ENCODE measurements at places on chromosomes 6 and 20. TPM values are rescaled to one million over a fixed set of nuclear protein-coding genes. Genes with fewer than 3 reads are reported as not detected.

DNA sequence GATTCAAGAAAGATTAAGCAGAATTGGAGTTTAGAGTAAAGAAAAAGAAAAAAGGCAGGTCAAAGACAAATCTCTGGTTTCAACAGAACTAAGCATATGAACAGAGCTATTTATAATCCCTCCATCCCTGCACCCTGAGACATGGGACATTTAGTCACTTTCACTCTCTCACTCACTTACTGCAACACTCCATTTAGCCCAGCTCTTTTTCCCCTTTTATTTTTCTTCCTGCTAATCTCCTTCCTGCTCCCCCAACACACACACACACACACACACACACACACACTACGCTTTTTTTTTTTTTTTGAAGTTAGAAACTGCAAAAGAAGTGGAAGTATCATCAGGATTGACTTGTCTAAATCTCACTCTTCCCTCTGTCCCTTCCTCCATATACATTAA is 45.1 kb upstream of the TBC1D7 start:
- no peaks in the 10 kb centered on the region for H3K27me3 ChIP-seq
- no peak overlapping the region for H3K4me3 ChIP-seq
- H3K4me1 ChIP-seq: no peaks in the 10 kb centered on the region
- DNase-seq: no peak
- H3K36me3 ChIP-seq: no peaks in the 10 kb centered on the region
- H3K27ac ChIP-seq: no peak overlapping the region

FOXC1 gene
- 10.6 TPM for total RNA-seq

DNA sequence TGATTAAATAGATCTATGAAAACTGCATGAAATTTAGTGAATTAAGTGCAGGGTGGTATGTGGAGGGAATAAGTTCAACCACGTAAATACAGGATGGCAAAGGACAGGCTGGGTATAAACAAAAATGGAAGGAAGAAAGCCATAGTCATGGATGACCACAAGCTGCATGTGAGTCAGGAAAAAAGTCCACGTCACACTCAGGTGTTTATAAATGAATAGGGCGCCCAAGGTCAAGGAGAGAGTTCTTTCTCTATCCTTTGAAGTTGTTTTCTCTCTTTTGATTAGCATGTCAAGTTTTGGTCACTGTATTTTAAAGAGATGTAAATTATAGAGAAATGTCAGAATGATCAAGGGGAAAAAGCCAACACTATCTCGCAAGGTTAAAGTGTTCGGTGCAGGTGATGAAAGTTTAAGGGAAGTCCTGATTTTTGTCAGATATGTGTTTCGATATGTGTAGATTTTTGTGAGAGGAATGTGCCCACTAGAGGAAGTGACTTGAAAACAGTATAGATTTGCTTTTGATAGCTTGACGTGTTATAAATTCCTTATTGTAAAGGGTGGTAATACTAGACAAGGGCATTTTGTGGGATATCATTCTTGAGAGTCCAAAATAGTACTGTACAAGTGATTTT is 58.7 kb downstream of the MAP3K4 start:
- H3K27me3 ChIP-seq: no peaks in the 10 kb centered on the region
- H3K4me1 ChIP-seq: no peaks in the 10 kb centered on the region
- H3K27ac ChIP-seq: no peak overlapping the region
- H3K4me3 ChIP-seq: no peak overlapping the region

DNA sequence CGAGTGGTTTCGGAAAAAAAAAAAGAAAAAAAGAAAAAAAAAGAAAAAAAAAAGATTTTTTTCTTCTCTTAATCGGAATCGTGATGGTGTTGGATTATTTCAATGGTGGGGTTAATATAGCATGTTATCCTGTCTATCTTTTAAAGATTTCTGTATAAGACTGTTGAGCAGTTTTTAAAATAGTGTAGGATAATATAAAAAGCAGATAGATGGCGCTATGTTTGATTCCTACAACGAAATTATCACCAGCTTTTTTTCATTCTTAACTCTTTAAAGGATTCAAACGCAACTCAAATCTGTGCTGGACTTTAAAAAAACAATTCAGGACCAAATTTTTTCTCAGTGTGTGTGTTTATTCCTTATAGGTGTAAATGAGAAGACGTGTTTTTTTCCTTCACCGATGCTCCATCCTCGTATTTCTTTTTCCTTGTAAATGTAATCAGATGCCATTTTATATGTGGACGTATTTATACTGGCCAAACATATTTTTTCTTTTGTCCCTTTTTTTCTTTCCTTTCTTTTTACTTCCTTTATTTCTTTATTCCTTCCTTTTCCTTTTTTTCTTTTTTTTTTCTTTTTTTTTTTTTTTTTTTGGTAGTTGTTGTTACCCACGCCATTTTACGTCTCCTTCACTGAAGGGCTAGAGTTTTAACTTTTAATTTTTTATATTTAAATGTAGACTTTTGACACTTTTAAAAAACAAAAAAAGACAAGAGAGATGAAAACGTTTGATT is 3.6 kb downstream of the SOX4 start:
- peak overlapping the region; percentile 70 for H3K4me3 ChIP-seq
- peaks cover 10% of the 10 kb centered on the region for H3K4me1 ChIP-seq
- H3K27me3 ChIP-seq: no peaks in the 10 kb centered on the region
- no peak for DNase-seq

DNA sequence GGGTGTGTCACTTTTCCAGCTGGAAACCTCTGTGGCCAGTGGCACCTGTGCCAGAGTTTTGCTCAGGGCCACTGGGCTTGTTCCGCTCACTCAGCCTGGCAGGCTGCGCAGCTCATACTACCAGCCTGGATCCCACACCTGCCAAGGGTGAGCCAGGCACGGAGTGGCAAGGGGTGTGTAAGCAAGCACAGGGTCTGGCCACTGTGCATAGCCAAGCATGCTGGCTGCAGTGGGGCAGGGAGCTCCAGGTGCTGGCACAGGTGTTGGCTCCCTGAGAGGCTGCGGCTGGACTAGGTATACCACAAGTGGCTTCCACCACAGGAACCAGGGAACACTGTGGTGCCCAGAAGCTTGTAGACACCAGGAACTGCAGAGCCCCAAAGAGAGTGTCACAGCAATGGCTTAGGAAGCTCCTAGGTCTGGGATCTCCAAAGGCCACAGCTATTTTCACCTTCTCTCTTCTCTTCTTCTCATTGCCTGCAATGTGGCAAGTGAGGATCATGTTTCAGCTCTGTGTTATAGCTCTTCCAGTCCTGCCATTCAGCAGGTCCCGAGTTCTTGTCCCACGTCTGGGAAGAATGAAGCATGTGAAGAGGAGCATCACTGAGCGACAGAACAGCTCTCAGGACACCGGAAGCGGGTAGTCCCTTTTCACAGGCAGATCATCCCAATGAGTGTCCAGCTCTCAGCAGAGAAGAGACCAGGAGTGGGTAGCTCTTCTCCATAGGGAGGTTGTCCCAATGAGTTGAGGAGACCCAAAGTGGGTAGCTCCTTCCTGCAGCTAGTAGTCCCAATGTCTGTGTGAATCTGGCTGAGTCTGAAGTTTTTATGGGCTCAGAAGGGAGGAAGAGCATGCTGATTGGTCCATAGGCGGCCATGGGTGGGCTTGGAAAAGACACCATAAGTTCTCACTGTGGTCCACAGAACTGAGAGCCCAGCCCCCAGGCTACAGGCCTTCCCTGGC is 41.3 kb downstream of the WASF1 start:
- no peaks in the 10 kb centered on the region for H3K4me1 ChIP-seq
- no peak overlapping the region for H3K4me3 ChIP-seq
- H3K27me3 ChIP-seq: no peaks in the 10 kb centered on the region
- no peaks in the 10 kb centered on the region for H3K36me3 ChIP-seq

ME1 gene
- total RNA-seq: 37.2 TPM

DNA sequence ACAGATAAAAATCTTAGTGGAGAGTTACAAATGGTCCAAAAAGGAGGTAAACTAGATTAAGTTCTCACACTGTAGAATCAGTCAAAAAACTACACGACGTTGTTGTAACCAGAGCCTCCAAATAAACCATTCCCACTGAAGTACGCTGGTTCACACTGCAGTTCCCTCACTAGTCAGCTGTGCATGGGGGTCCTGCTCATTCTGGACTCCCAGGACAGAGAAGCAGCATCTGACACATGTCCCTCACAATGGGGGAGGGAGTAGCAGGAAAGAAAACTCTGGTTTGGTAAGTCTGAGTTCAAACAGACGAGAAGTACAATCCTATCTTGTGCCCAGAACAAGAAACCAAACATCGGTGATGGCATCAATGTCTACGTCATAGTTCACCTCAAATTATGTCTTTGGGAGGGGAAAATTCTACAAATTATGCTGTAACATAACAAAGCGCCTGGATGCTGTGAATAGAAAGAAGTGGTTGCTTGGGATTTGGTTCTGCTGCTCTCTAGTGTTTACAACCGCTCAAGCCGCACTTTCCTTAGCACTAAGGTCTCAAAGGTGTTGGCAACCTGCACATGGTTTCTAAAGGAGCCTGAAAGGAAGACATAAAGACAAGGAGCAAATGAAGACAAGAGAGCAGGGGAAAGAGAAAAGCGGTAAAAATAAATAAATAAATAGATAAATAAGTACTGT is 208.0 kb downstream of the GMDS start:
- H3K36me3 ChIP-seq: no peaks in the 10 kb centered on the region
- no peaks in the 10 kb centered on the region for H3K4me1 ChIP-seq
- DNase-seq: peak; percentile 29
- no peak overlapping the region for H3K27ac ChIP-seq
- no peaks in the 10 kb centered on the region for H3K27me3 ChIP-seq

GRCh38 chr20:61791995-61792394 is 273.7 kb downstream of the TAF4 start:
- no peaks in the 10 kb centered on the region for H3K4me1 ChIP-seq
- H3K27ac ChIP-seq: no peak overlapping the region
- no peaks in the 10 kb centered on the region for H3K27me3 ChIP-seq
- DNase-seq: no peak

GRCh38 chr20:49276161-49276960 is 1.5 kb downstream of the ZNFX1 start:
- peaks cover 29% of the 10 kb centered on the region for H3K4me1 ChIP-seq
- no peaks in the 10 kb centered on the region for H3K36me3 ChIP-seq
- peak overlapping the region; percentile 95 for H3K4me3 ChIP-seq
- no peaks in the 10 kb centered on the region for H3K27me3 ChIP-seq

GRCh38 chr20:50113420-50114224 is 672 bp upstream of the UBE2V1 start:
- H3K4me1 ChIP-seq: peaks cover 21% of the 10 kb centered on the region
- H3K36me3 ChIP-seq: no peaks in the 10 kb centered on the region
- H3K27me3 ChIP-seq: no peaks in the 10 kb centered on the region
- H3K27ac ChIP-seq: peak overlapping the region; percentile 90

DNA sequence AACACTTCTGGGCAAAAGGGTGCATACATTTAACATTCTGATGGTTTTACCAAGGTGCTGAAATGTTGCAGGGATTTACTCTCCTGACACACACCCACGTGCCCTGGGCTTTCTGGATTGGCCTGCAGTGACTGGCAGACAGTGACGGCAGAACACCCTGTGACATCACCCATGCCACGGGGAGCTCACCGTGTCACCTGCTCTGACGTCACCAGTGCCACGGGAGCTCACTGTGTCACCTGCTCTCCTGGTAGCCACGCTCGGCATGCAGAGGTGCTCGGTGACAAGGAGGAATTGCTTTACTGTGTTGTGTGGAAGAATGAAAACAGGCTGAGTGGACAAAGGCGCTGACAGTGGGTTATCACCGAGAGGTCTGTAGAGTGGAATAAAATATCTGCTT is 99.3 kb downstream of the RAMACL start:
- peaks cover 7% of the 10 kb centered on the region for H3K4me1 ChIP-seq

All from testis (tissue), 5 donors.